AG10803 (cell line): ENCODE measurements at places on chromosomes 4 and X.

- peak; percentile 21 for DNase-seq
These were observed 1.1 kb downstream of the NFXL1 start for GRCh38 chr4:47913330-47913729.

DNA sequence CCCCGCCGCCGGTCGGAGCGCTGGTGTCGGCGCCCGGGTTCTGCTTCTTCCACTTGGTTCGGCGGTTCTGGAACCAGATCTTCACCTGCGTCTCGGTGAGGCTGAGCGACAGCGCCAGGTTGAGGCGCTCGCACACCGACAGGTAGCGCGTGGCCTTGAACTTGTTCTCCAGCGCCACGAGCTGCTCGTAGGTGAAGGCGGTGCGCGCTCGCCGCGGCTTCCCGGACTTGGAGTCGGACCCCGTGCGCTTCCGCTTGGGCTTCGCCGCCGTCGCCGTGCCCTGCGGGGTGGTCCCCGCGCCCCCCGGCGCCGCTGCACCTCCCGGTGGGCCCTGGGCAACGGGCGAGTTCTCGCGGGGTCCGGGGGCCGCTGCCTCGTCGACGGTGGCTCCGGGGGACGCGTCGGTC, 3.1 kb downstream of the NKX1-1 start:
- no peak for DNase-seq

DNA sequence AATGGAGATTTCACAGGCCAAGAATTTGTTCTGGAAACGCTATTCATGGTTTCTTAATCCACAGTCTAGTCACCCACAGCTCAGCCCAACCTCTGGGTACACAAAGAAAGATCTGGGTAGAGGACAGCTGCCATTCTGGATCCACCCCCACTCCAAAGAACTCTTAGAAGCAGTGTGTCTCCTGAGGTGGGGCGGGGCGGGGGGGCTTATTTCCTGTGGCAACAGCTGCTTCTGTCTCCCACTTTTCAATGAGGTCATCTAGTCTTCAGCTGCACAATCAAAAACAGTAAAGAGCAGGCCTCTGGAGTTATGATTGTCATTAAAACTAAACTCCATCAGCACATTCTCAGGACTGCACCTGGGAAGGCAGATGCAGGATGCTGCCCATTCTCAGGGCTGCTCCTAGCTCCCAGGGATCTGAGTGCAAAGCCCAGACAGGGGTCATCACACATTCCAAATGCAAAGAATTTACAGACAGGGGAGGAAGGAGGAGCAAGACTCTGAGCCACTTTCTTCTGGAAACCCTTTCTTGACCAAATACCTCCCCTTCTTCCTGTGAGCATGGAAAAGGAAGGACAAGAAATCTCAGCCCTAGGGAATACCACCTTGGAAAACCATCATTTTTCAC, 207.3 kb downstream of the HS6ST2 start:
- no peak for DNase-seq

DNA sequence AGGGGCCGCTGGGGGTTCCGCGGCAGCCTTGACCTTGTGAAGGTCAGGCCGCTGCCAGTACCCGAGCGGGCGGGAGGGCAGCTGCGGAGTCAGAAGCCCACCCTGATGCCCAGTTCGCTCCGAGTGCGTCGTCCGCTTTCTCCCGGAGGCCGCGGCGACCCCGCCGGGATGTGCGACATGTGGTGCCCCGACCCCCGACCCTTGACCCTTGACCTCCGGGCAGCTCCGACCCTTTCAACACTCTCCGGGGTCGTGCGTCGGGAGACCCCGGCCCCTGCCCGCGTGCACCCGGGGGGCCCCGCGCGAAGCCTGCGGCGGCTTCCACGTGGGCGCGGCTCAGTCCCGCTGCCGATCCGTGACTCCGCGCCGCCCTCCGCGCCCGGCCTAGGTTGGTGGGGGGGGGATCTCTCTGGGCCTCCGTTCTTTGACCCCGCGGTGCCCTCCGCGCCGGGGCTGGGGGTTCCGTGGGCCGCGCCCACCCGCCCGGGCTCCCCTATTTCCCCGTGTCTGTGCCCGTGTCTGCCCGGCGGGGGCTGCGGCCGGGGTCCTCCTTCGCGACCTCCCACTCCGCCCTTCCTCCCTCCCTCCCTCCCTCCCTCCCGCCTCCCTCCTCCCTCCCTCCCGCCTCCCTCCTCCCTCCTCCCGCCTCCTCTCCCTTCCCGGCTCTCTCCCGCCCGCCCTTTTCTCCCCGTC, 609 bp upstream of the SLC25A6 start:
- peak; percentile 67 for DNase-seq

GRCh38 chr4:7698584-7698983, 241.1 kb downstream of the AFAP1 start:
- DNase-seq = no peak

GRCh38 chr4:108651014-108651791, 804 bp downstream of the OSTC start:
- DNase-seq = peak; percentile 70

DNA sequence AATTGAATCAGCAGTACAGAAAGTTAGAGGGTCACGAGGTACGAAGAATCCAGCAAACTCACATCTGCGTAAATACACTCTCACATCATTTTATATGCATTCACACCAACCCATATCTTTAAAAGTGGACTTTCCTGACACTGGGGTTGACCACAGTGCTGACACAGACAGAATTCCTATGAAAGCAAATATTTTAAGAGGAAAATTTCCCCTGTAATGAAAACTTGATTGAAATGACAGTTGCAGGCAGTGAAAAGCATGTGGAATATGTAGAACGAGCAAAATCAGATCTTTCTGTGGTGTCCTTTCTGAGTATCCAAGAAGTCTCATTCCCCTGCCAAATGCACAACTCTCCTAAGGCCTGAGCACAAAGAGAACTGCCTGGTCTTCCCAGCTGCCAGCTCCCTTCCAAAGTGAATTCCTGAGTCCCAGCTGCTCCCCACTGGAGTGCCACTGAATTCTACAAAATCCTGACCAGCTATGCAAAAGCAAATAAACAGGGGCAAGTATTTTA, 50.5 kb upstream of the FAM9C start:
- peak; percentile 56 for DNase-seq

- DNase-seq = peak; percentile 13
These were observed 1452.6 kb downstream of the PCDH7 start for GRCh38 chr4:32172761-32173160.

DNA sequence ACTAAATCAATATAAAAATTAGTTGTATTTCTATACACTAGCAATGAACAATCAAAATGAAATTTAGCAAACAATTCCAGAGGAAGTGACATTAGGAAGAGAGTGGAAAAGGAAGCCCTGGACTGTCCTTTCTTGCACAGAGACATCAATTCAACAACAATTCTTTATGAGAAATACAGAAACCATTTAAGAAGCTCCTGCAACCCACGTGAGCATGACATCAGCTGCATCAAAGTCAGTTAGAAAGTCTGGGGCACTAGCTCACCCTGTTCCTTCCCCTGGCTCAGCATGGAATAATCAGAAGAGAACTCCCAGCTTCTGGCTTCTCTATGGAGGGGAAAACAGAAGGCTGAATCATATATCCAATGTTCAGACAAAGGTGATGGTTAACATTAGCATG, 48.6 kb upstream of the STARD8 start:
- no peak for DNase-seq

DNA sequence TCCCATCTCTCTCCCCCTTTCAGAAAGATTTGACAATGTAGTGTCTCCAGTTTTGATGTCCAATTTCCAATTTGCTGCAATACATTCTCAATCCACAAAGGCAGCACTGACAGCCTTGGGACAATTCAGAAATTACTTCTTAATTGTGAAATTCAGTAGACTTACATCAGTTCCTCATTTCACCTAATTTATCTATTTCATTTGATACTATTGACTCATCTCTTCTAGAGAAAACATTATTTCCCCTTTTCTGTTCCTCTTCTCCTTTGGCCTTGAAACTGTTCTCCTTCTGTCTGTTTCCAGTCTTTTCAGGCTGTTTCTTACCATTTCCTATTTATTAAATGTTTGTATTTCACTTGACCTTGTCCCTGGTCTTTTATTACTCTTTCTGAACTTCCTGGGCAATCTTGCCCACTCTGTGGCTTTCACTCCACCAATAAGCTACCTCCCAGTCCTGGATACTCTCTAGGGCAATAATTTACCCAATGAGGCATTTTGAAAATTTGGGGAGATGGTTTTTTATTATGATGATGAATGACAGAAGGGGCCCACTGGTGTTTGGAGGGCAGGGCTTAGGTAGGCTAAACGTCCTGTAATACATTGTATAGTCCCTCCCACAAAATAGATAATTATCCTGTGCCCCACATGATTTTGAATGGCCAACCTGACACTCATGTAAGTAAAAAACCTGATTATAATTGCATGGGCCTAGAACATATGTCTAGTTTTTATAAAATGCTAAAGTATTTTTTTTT, 498.0 kb upstream of the BOD1L1 start:
- no peak for DNase-seq

- DNase-seq = no peak
These were observed 27.8 kb upstream of the SORBS2 start for GRCh38 chr4:185839770-185840169.

DNA sequence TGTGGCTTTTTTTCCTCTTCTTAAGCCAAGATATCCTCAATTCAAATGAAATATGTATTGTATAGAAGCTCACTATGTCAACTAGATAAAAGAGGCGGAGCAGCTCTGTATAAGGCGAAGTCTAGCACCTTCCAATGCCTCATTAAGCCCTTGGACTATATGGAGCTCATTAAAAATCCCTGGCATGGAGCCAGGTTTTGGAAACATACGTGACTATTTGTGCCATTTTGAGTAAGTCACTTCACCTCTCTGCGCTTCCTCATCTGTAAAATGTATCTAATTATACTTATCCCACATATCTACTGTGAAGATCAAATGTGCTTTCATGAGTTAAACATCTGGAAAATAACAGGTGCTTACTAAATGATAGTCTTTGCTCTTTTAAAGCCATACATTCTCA, 57.2 kb downstream of the YIPF6 start:
- DNase-seq = no peak

DNA sequence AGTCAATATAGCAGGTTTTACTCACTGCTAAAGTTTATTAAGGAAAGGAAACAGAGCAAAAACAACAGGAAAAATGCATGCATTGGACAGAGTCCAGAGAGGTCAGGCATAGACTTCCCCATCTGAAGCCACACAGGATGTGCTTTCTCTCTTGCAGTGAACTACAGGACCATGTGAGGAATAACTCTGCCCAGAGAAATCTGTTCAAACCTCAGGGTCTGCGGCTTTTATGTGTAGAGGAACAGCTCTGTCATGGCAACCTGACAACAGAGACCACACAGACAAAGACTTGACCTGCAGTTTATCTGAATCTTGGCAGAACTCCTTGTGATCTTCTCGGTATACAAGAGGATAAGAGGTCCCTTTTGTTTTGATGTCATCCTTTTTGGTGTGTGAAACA, 46.3 kb upstream of the LONRF3 start:
- DNase-seq = no peak

- DNase-seq = no peak
These were observed 32.9 kb downstream of the CCNQ start for GRCh38 chrX:153565996-153566580.

GRCh38 chr4:106695501-106696262, 327.1 kb upstream of the GIMD1 start:
- DNase-seq = peak; percentile 38

GRCh38 chr4:98659106-98659592, 738 bp upstream of the TSPAN5 start:
- DNase-seq = peak; percentile 43

DNA sequence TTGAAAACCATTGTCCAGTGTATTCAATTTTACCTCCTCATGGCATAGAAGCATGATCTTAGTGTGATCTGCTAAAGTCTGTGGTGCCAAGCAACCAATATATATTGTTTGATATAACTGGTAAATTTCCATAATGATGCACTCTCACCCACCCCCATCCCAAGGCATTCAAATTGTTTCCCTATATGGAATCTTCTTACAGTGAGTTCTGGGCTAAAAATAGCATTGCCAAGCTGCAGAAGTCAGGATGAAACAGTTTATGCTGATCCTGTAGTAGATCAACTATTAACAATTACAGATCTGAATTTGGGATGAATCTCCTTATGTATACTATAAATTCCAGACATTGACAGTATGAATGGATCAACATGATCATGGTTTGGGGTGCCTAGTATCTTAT, 20.9 kb downstream of the FGF13 start:
- no peak for DNase-seq

DNA sequence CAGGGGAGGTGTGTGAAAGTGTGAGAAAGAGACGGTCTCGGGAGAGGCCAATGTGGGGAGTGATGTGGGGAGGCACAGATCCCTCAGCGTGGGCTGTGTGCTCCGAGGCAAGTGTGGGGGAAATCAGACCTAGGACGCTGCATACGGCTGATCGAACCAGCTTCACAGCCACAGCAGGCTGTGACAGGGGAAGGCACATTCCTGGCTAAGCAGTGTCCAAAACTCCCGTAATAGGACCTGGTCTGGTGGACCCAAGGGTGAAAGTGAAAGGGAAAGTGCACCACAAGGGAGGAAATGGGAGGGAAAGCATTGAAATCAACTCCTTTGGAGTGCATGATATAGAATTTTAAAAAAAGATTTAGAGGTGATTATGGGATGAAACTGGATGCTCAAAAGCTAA, 10.9 kb upstream of the RHOXF2 start:
- no peak for DNase-seq

- DNase-seq = peak; percentile 13
These were observed 19.6 kb downstream of the NKX3-2 start for GRCh38 chr4:13524504-13525243.

- no peak for DNase-seq
These were observed 10.3 kb downstream of the USP46 start for GRCh38 chr4:52648836-52649235.

DNA sequence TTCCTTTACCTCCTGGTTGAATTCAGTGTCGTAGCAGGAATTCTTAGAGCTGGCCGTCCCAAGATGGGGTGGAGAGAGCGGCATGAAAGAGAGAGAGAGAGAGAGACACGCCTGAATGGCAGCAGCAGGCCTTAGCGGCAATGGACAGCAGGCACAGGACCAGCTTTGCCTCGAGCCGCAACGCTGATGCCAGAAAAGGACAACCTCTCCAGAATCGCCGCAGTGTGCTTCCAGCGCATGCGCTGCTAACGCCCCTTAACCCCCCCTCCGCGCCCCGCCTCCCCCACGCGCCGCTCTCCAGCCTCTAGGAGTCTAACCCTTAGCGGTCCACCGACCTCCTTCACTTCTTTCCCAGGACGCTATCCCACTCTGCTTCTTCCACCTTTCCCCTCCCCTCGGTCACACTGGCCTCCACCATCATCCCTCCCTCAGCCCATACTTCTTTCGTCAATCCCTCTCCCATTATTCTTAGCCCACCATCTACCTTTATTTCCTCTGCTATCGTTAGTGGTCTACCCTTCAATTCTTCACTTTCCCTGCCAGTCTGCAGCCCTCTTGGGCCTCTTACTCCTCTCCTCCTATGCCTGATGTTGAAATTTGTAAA, 10.5 kb upstream of the ZCCHC13 start:
- DNase-seq = peak; percentile 77
